Esophagus mucosa (tissue), 1 donor: ENCODE measurements at places on chromosomes 2 and 18. TPM values are rescaled to one million over a fixed set of nuclear protein-coding genes. Genes with fewer than 3 reads are reported as not detected.

The PARD3B gene
- total RNA-seq, result 4.3 TPM

The POMC gene
- 0.44 TPM for total RNA-seq

The CRYGD gene
- not detected for total RNA-seq

The MAP2 gene
- total RNA-seq, result 6.4 TPM

The C18orf54 gene
- 2.7 TPM for total RNA-seq

The WDR12 gene
- total RNA-seq, result 39.6 TPM

The KRTCAP3 gene
- 26.0 TPM for total RNA-seq

The LBX2 gene
- total RNA-seq, result 0.32 TPM

The IRS1 gene
- 13.9 TPM for total RNA-seq

The CDH2 gene
- total RNA-seq, result not detected

The LIMS2 gene
- 6.0 TPM for total RNA-seq

The SLC4A5 gene
- total RNA-seq, result 0.56 TPM

The TMEM17 gene
- 2.3 TPM for total RNA-seq

The NETO1 gene
- not detected for total RNA-seq

The UGT1A3 gene
- total RNA-seq, result 0.28 TPM

The NTSR2 gene
- not detected for total RNA-seq

The TCF4 gene
- total RNA-seq, result 25.1 TPM
